Osteocyte (in vitro differentiated cells): ENCODE measurements at places on chromosomes 2 and 18. TPM values are rescaled to one million over a fixed set of nuclear protein-coding genes. Genes with fewer than 3 reads are reported as not detected.

DNA sequence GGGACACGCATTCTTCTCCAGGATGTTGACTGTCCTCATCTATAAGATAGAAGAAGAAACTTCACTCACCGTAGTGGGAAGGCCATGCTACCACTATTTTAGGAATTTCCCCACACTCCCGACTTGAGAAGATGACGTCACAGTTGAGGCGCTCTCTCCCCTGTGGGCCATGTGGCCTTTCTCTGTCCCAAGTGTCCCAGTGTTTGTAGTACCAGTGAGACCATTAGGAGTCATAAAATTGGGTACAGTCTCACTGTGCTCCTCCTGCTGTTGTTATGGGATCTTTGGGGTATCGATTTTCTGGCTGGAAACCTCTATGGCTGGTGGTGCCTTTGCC lies 7.2 kb upstream of the SNTG2 start:
- no peaks in the 10 kb centered on the region for H3K36me3 ChIP-seq
- peaks cover 4% of the 10 kb centered on the region for H3K27me3 ChIP-seq
- no peak for DNase-seq
- no peak overlapping the region for H3K27ac ChIP-seq
- no peak overlapping the region for H3K4me3 ChIP-seq
- H3K4me1 ChIP-seq, result peaks cover 24% of the 10 kb centered on the region

MYO5B gene
- not detected in 2 replicates for total RNA-seq

SCG2 gene
- 132 and 134 TPM in 2 replicates for total RNA-seq

- no peaks in the 10 kb centered on the region for H3K36me3 ChIP-seq
- no peak overlapping the region for H3K4me3 ChIP-seq
- DNase-seq, result no peak
These were observed 154.7 kb upstream of the CNTNAP5 start for GRCh38 chr2:123870206-123870880.

VWC2L gene
- not detected in 2 replicates for total RNA-seq

B4GALT6 gene
- 13.9 and 14.4 TPM in 2 replicates for total RNA-seq
